ENCODE measurements at places on chromosomes 16 and 17.

GRCh38 chr16:2687531-2688308, 5.4 kb downstream of the KCTD5 start:
- no peak for DNase-seq

DNA sequence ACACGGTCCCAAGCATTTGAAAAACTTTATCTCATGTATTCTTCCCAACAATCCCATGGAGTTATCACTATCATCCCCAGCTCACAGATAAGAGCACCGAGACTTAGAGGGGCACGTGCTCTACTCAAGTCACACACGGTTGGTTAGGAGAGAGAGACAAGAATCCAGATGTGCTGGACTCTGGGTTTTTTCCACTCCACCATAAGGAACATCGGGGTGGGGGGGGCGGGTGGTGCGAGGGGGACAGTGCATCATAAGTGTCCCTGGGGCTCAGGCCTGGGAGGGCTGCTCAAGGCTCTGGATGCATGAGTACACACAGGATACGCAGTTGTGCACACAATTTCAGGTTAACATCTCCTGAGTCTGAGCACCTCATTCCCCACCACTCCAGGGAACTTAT, 7.4 kb downstream of the CDC42EP4 start:
- no peak for DNase-seq

GRCh38 chr17:55342800-55343585, 78.2 kb downstream of the HLF start:
- no peak for DNase-seq

- no peak for DNase-seq
These were observed 31.6 kb downstream of the SOX9 start for GRCh38 chr17:72152387-72152929.

GRCh38 chr17:57541472-57542394, 203.4 kb downstream of the CCDC182 start:
- no peak for DNase-seq

GRCh38 chr16:67255553-67256221, 6.9 kb downstream of the SLC9A5 start:
- no peak for DNase-seq

- no peak for DNase-seq
These were observed 302.7 kb downstream of the CA10 start for GRCh38 chr17:51855806-51856205.

GRCh38 chr17:44757918-44758413, 822 bp upstream of the ADAM11 start:
- DNase-seq, result no peak

GRCh38 chr17:48615963-48616716, 1.0 kb upstream of the HOXB8 start:
- no peak for DNase-seq

DNA sequence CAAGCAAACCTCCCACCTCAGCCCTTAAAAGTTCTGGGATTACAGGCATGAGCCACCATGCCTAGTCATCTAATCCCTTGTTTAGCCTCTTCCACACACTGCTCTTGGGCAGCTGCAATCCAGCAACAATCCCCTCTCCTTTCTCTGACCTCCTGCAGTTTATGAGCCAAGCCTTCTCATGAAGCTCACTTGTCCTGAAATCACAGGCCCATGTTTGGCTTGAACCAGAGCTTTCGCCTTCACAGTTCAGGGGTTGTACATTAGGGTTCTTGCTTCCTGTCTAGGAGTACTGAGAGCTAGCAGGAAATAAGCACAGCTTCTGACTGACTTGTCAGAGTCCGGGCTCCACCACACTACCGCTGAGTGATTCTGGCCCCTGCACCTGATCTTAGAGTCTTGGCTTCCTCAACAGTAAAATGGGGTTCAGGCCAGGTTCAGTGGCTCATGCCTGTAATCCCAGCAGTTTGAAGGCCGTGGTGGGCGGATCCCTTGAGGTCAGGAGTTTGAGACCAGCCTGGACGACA, 16.3 kb downstream of the ERAL1 start:
- no peak for DNase-seq

DNA sequence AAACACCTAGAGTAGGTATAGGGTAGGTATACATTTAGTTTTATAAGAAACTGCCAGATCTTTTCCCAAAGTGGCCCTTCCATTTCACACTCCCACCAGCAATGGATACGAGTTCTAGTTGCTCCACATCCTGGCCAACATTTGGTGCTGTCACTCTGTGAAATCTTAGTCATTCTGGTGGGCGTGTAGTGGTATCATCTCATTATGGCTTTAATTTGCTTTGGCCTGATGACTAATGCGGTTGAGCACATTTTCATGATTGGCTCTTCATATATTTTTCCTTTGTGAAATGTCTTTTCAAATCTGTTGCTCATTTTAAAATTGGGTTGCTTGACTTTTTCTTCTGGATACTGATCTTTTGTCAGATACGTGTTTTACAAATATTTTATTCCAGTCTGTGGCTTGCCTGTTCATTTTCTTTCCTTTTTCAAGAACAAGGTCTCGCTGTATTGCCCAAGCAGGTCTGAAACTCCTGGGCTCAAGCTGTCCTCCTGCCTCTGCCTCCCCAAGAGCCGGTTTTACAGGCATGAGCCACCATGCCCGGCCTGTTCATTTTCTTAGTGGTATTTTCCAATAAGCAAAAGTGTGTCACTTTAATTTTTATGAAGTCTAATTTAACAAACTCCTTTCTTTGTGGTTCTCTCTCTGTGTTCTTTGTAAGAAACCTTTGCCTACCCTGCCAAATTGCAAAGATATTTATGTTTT, 192.4 kb downstream of the SEC14L1 start:
- DNase-seq, result no peak

DNA sequence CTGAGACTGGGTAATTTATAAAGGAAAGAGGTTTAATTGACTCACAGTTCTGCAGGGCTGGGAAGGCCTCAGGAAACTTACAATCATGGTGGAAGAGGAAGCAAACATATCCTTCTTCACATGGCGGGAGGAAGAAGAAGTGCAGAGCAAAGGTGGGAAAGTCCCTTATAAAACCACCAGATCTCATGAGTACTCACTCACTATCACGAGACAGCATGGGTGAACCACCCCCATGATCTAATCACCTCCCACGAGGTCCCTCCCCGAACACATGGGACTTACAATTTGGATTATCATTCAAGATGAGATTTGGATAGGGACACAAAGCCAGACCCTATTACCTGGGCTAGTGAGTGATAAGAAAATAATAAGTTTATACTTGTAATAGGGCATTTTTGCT, 70.6 kb upstream of the HS3ST2 start:
- no peak for DNase-seq

Data from GOT3 (cell line).